ENCODE measurements at places on chromosomes 13 and 19. TPM values are rescaled to one million over a fixed set of nuclear protein-coding genes. Genes with fewer than 3 reads are reported as not detected.

DNA sequence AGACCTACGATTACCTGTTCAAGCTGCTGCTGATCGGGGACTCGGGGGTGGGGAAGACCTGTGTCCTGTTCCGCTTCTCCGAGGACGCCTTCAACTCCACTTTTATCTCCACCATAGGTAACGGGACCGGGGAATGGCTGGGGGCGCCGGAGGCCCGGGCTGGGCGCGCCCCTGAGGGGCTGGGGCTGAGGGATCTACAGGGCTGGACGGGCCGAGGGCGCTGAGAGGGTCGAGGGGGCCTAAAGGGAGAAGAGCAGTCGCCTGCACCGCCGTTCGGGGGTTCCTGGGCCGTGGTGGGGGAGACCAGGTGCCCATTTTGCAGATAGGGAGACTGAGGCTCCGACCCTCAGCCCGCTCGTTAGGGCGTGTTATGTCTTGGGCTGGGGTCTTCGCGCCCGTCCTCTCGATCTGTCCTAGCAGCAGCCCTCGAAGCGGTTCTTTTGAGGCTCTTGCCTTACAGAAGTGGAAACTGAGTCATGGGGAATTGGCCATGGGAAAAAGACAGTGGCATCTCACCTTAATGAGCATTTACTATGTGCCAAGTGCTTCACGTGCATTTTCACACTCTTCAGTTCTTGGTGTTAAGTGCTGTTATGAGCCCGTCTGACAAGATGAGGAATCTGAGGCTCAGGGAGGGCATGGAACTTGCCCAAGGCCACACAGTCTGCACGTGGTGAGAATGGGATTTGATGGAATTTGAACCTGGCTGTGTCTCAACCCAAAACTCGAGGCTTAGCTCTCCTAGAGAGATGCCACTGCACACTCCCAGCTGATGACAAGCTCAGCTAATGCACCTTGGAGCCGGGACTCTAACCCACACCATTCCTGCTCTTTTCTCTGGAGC lies 442 bp downstream of the RAB8A start:
- DNase-seq: no peak

GRCh38 chr19:10517760-10518443 lies 655 bp upstream of the S1PR5 start:
- no peak for DNase-seq

DNA sequence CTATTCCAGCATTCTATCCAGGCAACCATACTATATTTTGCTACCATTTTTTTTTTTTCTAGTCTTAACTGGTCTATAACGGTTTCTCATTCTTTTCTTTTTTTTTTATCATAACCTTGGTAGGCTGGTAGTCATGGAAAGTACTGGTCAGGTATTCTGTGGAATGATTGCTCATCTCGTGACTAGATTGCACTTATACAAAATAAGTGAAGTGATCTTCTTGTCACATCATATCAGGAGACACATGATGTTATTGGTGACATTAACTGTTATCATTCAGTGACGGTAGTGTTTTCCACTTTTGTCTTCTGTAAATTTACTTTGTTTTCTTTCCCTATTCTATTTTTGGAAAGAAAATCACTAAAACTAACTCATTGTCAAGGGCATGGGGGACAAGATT lies 239.3 kb upstream of the SLITRK6 start:
- no peak for DNase-seq

- DNase-seq: no peak
Observed at GRCh38 chr13:112617754-112618375, 29.9 kb upstream of the TUBGCP3 start.

- DNase-seq: no peak
Observed at GRCh38 chr19:5718579-5719273, 1.2 kb downstream of the LONP1 start.

DNA sequence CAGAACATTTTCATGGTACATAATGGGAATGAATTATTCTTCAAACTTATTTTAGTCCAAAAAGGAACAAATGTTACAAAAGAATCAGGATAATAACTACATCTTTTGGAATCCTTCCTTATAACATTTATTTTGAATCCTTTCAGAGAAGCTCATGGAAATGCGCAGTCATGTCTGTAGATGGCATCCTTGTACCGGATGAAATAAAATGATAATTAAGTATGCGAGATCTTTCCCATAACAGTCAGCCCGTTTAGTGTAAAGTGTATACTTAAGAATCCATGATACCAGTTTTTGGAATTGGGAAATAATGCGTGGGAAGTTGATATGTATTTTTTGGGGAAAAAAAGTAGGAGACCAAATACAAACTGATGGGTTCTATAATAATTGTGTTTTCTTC lies 418.8 kb downstream of the GPC5 start:
- no peak for DNase-seq

GRCh38 chr19:16262618-16263017 lies 62.0 kb upstream of the KLF2 start:
- DNase-seq: no peak

STOML3 gene
- total RNA-seq: not detected

GRCh38 chr13:95426631-95427030 lies 125.4 kb upstream of the ABCC4 start:
- DNase-seq: no peak

DNA sequence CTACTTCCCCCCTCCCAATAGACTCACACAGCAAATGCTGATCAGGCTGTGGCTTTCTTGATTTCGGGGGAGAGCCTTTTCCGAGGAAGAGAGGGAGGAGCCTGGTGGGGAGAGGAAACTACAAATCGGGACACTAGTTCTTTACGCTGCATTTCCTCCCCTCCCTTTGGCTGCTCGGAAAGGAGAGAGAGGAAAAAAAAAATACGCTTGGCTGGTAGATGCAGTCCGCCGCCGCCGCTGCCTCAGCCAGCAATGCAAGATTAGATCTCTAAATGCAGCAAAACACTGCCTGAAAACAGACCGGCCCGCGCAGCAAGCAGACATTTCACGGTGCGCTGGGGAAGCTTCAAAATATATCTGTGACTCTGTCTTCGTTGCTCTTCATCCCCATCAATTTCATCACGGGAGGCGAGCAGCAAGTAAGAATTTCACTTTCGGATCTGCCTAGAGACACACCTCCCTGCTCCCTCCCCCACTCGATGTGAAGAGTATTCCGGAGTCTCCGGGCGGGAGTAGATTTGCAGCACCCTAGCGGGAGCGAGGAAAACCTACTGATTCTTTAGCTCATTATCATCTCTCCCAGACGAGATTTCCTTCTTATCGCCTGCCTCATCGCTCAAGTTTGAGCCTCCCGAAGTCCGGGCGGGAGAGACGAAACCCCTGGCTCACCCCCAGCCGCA lies at the start of gene PCDH17:
Gene PCDH17, plus strand, starts transcription at position 149 of the 680 bp plus-strand sequence. CDS start 803 bp downstream, outside the sequence.
- DNase-seq: peak; percentile 15

GRCh38 chr19:17775991-17776803 lies 18.7 kb upstream of the B3GNT3 start:
- no peak for DNase-seq

DNA sequence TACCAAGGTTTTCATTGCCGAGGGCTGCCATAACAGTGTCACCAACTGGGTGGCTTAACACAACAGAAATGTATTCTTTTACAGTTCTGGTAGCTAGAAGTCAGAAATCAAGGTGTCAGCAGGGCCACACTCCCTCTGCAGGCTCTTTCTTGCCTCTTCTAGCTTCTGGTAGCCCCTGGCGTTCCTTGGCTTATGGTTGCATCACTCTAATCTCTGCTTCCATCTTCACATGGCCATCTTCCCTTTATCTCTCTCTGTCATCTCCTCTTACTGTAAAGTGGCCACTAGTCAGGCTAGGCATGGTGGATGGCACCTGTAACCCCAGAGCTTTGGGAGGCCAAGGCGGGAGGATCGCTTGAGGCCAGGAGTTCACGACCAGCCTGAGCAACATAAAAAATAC lies 38.0 kb upstream of the MRI1 start:
- DNase-seq: no peak

ZNF606 gene
- 6.5 TPM for total RNA-seq

DNA sequence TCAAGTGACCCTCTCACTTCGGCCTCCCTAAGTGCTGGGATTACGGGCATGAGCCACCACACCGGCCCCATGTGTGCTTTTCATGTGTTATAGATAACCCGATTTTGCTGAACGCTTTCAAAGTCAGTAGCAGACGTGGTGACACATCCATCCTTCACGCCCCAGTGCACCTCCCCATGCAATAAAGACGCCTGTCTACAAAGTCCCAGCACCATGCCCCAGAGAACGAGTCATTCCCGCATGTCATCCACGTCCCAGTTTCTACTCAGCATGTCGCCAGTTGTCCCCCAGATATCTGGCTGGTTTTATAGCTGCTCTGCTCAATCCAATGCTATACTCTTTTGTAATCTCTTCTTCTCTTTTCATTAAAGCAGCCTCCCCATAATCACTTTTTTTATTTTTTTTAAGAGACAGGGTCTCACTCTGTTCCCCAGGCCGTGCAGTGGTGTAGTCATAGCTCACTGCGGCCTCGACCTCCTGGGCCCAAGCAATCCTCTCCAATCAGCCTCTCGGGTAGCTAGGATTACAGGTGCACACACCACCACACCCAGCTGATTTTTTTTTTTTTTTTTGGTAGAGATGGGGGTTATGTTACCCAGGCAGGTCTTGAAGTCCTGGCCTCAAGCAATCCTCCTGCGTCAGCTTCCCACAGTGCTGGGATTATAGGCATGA lies 42.5 kb downstream of the DNM2 start:
- DNase-seq: no peak

DNA sequence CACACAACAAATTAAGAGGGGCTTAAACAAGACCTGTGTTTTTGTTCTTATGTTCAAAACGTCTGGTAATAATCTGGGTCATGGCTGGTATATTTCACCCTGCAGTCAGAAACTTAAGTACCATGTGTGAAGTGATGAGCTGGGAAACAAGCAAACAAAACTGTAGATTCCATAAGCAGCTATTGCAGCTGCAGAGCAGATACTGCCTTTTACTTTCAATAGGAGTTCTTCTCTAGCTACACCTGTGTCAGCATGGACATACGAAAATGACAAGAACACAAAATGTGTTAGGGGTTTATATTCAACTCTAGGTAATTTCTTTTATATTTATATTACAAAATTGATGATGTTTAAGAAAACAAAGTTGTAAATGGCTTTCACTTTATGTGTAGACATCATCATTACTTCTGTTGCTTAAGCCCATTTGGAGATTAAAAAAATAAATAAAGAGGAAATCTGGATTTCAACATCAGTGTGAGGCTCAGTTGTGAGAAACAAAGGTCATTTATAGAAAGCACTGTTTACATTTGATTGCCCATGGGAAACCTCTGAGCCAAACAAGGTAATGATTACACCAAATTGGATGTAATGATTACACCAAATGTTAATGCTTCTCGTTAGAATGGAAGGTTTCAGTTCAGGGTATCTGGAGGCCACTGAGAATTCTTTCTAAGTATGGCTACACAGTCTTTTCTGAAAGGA lies 451.0 kb upstream of the SLC10A2 start:
- no peak for DNase-seq

DNA sequence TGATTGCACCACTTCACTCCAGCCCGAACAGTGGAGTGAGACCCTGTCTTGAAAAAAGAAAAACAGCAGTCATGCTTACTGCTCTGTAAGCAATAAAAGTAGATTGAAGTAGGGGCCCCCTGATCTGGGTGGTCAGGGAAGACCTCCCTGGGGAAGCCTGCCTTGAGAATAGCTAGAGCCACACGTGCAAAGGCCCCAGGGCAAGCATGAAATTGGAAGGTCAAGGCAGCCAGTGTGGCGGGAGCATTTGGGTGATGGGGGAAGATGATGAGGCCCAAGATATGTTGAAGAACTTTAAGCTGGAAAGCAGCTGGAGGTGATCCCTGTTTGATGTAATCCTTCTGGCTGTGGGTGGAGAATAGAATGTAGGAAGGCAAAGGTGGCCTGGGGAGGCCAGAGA lies 104.4 kb downstream of the SIPA1L3 start:
- DNase-seq: no peak

TPTE2 gene
- total RNA-seq: not detected

GRCh38 chr19:4547303-4548237 lies 7.7 kb upstream of the LRG1 start:
- DNase-seq: no peak

DLEU7 gene
- total RNA-seq: not detected

DNA sequence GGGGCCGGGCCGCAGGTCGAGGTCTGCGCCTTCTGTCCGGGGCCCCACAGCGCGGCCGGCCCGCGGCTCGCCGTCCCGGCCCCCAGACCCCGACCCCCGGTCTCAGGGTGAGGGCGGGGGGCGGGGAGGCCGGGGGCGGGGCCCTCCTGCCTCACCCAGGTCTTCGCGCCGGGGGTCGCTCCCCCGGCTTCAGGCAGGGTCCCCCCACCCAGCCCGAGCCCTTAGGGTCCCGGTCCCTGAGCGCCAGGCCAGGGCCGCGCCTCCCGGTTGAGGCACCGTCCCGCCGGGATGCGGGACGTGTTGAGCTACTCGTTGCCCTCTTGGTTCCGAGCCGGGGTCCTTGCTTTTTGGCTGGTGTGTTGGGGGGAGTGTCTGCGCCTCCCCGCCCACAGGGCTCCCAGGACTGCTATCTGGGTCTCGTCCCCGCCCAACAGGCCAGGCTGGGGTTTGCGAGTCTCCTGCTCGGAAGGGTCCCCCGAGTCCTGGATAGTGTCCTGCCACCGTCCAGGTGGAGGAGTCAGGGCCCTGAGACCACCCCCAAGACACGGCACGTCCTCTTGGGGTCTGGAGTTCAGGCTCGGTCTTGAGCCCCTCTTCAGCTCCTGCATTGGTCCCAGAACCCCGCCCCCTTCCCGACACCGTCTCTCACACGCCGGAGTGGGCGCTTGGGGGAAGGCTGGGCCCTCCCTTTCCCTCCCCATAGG lies 452 bp downstream of the PIAS4 start:
- DNase-seq: no peak

GRCh38 chr13:54742984-54743383 lies 1714.4 kb downstream of the OLFM4 start:
- DNase-seq: no peak

DNA sequence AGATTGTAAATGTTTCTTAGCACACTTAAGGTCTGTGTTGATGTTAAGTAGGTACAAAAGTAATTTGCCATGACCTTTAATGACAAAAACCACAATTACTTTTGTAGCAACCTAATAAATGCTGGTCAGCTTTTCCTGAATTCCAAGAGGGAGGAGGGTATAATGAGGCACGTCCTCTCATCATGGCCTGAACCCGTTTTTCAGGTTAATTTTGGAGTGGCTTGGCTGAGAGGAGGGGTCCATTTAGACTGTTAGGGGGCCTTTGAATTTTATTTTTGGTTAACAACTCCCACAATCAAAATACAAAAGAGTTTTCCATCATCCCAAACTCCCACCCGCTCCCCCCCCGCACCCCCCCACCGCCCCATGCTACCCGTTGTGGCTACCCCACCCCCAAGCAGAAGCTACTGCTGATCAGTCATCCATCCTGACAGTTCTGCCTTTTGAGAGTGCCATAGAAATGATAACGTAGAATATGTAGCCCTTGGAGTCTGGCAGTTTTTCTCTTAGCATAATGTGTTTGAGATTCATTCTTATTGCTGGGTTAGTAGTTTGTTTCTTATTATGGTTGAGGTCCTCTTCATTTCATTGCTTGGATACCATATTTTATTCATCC lies 14.4 kb upstream of the PLEKHF1 start:
- DNase-seq: no peak

DNA sequence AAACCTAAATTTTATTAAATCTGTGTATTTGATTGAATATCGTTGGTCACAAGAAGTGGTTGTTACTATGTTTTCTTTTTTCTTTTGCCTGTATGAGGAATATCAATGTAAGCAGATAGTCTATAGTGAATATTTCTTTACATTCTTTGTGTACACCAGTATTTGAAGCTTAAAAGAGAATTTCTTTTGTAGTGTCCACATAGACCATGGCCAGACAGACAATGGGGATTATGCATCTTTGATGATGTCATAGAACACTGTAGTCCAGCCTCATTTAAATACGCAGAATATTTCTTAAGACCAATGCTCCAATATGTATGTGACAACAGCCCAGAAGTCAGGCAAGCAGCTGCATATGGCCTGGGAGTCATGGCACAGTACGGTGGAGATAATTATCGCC lies 64.8 kb downstream of the IPO5 start:
- no peak for DNase-seq
